ENCODE measurements at places on chromosomes 3 and 15. TPM values are rescaled to one million over a fixed set of nuclear protein-coding genes. Genes with fewer than 3 reads are reported as not detected.

CACNA2D2 gene
- not detected for total RNA-seq

SERPINI2 gene
- total RNA-seq, result not detected

ITGA11 gene
- 81.1 TPM for total RNA-seq

CFAP92 gene
- 0.49 TPM for total RNA-seq

FAM81A gene
- total RNA-seq, result 2.6 TPM

NIPA2 gene
- 75.3 TPM for total RNA-seq

NOP10 gene
- 27.4 TPM for total RNA-seq

MOBP gene
- total RNA-seq, result not detected

SLC15A2 gene
- total RNA-seq, result 0.18 TPM

PCSK6 gene
- 0.81 TPM for total RNA-seq

SI gene
- total RNA-seq, result not detected

CHRNA7 gene
- 0.18 TPM for total RNA-seq

TEX55 gene
- not detected for total RNA-seq

GRK7 gene
- total RNA-seq, result not detected

ARHGAP11A gene
- 33.9 TPM for total RNA-seq

RAF1 gene
- 78.0 TPM for total RNA-seq

ARPP21 gene
- 0.90 TPM for total RNA-seq

CLPX gene
- 43.8 TPM for total RNA-seq

FSTL1 gene
- 765 TPM for total RNA-seq

MYRIP gene
- not detected for total RNA-seq

FYTTD1 gene
- total RNA-seq, result 40.2 TPM

RARB gene
- 3.1 TPM for total RNA-seq

ARMC8 gene
- 49.8 TPM for total RNA-seq

SH2D7 gene
- total RNA-seq, result not detected

MASP1 gene
- 19.2 TPM for total RNA-seq

DUOXA2 gene
- not detected for total RNA-seq

PYDC2 gene
- total RNA-seq, result not detected

RTP4 gene
- 2.8 TPM for total RNA-seq

MB21D2 gene
- total RNA-seq, result 5.6 TPM

All from fibroblast of the aortic adventitia (primary cell).